ENCODE measurements at places on chromosomes 6 and 20. TPM values are rescaled to one million over a fixed set of nuclear protein-coding genes. Genes with fewer than 3 reads are reported as not detected.

GRCh38 chr6:168311410-168312124 is 8.0 kb downstream of the DACT2 start:
- no peak for DNase-seq

MAS1L gene
- total RNA-seq, result not detected

GRCh38 chr6:131923356-131923755 is 27.8 kb downstream of the CCN2 start:
- DNase-seq, result peak; percentile 57

DNA sequence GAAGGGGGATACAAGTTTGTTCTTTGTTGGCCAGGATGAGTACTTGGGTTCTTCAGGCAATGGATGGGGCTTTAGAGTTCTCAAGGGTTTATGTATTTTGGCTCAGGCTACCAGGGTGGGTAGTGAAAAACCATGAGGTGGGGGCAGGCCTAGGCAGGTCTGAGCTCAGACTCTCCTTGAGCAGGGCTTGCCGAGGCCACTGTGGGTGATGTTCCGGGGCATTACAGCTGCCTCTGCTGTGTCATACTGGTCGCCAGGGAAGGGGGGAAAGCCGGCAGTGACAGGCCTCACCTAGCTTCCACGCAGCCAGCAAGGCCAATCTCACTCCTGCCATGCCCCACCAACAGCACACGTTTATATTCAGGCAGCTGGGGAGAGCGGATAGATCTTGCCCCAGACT is 79.6 kb downstream of the BCKDHB start:
- no peak for DNase-seq

DNA sequence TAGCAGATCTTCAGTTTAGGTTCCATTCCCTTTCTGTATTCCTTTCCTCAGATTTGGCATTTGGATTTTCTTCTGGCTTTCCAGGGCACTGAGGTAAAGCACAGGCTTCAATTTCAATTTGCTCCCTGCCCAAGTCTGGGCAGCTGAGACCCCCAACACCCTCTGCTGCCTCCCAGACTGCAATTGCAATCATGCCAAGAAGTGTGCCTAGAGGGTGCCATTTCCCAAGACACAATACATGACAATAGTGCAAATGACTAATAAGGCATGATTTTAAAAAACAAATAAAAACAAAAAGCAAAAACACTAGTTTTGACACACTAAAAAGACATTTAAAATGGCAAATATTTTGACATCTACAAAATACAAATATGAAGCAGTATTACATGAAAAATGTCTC is 364.8 kb downstream of the EPM2A start:
- no peak for DNase-seq

TCF21 gene
- 6.6 TPM for total RNA-seq

DNA sequence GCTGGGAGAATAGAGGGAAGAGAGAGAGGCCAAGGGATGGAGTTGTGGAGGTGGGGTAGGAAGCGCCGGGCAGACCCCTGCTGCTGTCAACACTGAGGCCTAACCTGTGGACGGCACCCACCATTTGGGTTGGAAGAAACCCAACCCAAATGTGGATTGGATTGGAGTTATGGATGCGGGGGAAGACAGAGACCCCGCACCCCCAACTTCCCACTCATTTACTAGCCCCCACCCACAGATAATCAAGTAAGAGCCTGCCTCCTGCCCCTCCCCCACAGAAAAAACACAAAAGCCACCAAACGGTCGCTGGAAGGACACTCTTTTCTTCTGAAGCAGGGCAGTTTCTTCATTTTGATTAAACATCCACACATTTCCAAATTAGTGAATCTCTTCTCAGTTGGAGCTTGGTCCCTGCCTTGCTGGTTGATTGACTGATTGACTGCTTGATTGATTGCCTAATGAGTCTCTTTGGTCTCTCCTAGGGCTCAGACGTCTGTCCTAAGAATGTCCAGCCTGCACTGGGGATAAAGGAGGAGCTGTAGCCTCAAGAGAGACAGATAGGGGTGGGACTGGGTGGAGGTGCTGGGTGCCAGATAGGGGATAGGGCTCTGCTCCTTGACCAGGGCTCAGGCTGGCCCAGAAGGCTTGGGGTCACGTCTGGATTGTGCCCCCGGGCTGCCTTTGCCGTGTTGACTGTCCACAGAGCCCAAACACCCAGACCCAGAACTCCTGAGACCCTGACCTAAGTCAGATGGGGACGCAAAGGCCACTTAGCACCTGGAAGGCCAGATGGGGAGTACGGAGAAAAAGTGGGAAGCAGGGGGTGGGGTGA is 74.9 kb upstream of the FOXP4 start:
- DNase-seq, result no peak

DNA sequence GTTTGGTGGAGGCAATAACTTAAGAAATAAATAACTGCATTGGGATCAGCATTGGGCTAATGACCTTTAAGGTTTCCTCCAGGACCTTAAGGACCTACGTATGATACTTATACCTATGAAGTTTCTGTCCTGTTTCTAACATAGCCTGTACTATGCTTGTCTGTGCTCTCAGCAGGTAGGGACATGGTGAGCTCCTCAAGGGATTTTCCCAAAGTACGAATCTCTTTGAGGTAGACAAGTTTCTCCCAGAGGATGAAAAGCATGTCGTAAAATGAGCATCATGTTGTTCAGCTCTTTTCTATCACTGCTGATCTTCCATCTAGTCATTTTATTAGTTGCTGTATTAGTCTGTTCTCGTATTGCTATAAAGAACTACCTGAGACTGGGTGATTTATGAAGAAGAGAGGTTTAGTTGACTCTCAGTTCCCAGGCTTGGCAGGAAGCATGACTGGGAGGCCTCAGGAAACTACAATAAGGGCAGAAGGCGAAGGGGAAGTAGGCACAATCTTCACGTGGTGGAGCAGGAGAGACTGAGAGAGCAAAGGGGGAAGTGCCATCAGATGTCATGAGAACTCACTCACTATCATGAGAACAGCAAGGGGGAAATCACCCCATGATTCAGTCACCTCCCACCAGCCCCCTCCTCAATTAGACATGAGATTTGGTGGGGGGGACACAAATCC is 77.8 kb upstream of the TGM3 start:
- no peak for DNase-seq

DNA sequence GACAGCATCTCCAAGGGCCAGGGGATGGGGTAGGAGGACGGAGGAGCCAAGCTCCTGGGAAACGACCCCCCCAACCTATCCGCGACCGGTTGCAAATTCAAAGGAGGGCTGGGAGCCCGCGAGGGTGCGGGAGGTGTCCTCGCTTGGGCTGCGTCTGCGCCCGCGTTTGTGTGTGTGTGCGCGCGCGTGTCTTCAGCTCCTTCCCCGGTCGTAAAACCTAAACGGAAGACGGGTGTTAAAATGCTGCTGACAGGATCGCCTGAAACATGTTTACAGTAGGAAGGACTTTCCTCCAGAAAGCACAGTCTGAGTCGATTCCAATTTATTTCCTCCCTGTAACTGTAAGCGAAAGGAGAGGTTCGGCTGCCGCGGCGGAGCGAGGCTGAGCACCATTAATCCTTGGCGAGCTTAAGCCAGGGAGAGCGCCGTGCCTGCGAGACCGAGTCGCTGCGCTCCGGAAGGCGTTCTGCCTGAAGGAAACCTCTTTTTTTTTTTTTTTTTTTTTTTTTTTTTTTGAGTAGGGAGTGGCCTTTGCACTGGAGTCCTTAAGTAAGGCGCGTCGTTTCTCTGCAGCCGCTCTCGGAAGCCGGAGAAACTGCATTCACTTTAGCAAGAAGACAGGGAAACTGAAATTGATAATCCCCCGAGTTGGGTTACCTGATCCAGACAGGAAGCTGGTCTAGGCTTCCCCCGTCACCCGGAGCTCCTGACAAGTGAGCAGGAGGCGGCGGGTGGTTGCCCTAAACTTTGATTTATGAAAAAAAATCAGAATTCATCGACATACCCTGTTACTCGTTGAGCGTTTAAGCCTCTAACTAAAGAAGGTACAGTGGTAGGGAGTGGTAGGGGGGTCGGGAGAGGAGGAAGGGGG is 4.8 kb upstream of the SOX4 start:
- DNase-seq, result peak; percentile 90

GRCh38 chr6:99512033-99512432 is 3.2 kb downstream of the USP45 start:
- peak; percentile 40 for DNase-seq

MAD2L1BP gene
- total RNA-seq, result 31.1 TPM

VSTM2L gene
- 0.18 TPM for total RNA-seq

DNA sequence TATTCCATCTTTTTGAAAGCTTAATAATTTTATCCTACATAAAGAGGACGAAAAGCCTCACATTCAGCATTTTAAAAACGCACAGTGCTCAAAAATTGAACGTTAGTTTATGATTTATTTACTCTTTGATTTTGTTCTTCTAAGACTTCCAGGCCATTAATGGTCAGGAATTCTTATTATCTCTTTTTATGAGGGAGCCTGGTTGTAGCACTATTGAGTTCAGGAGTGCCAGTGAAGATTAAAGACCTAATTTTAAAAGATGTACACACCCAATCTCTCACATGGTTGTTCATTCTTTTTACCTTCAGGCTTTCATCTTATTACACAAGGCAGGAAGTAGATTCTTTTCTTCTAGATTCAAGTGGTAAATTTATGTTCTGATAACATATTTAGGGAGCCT is 68.6 kb downstream of the HDDC2 start:
- DNase-seq, result no peak

GRCh38 chr6:131164506-131164905 is 29.2 kb downstream of the AKAP7 start:
- DNase-seq, result peak; percentile 14

- DNase-seq, result peak; percentile 70
These were observed 6.4 kb downstream of the FAM83D start for GRCh38 chr20:38932457-38933120.

CST9L gene
- not detected for total RNA-seq

DNA sequence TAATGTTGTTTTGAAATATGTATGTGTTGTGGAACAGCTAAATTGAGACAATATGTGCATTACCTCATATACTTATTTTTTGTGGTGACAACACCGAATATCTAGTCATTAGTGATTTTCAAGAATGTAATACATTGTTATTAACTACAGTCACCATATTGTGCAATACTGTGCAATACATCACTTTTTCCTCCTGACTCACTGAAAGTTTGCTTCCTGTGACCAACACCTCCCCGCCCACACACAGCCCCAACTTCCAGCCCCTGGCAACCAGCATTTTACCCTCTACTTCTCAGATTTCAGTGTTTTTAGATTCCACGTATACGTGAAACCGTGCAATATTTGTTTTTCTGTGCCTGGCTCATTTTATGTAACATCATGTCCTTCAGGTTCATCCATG is 627.9 kb downstream of the PRKN start:
- peak; percentile 36 for DNase-seq

ENPP5 gene
- total RNA-seq, result under 0.01 TPM

MYCT1 gene
- total RNA-seq, result 1.1 TPM

- DNase-seq, result peak; percentile 54
These were observed 6.9 kb upstream of the HELZ2 start for GRCh38 chr20:63580796-63581461.

DNA sequence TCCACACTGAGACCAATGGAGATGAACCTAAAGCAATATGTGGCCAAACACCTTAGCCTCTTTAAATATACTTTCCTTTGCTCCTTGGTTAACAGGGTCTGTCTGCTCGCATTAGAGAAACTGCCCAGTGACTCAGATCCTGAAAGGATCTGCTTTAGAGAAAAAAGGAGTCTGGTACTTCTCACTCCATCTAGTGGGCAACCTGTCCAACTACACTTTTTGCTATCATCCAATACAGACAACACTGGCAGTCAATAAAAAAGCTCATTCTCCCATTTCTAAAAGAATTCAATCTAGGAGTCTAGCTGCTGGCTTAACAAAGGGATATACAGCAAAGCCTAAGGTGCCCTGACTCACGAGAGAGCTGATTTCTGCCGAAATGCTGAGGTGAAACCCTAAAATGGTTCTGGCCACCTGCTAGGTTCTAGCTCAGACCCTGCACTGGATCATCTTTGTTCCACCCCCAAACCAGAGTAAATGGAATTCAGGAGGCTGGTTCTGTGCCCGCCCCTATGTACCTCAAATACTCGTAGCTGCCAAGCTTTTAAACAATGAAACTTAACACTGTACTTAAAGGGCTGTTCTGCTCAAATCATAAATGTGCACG is 11.5 kb downstream of the GNL1 start:
- DNase-seq, result peak; percentile 79

DNA sequence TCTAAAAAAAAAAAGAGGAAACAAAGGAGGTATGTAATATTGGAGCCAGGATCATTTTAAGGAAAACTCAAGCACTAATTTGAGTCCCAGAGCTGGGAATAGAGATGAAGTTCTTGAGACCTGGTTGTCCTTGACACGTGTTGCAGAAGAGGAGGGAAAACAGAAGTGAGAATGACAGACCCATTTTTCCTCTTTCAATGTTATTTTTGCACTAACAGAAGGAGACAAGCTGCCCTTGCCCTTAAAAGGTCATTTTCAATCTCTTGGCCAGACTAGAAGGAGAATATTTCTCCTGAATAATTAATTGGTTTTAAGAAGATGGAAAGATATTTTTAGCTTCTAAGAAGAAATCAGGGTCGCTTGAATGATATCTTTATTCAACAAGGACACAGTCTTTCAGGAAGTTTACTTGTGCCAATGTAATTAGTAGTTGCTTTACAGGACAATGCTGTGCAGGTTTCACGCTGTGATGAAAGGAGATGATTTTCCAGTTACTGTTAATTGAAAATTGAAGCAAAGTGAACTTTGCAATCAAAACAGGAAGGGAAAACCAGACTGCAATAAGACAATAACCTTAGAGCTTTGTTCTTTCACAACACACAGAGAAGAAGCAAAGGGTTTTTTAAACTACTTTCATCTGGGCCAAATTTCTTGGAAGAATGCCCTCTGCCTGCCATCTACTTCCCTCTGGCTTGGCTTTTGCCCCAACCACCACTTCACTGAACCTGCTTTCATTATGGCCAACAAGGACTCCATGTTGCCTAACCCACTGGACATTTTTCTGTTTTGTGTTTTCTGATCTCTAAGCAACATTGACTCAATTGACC is 107.8 kb upstream of the SHLD1 start:
- no peak for DNase-seq

- DNase-seq, result no peak
These were observed 23.3 kb downstream of the EDN3 start for GRCh38 chr20:59323731-59324130.

MYLK4 gene
- under 0.01 TPM for total RNA-seq

FAM209B gene
- total RNA-seq, result not detected

DNA sequence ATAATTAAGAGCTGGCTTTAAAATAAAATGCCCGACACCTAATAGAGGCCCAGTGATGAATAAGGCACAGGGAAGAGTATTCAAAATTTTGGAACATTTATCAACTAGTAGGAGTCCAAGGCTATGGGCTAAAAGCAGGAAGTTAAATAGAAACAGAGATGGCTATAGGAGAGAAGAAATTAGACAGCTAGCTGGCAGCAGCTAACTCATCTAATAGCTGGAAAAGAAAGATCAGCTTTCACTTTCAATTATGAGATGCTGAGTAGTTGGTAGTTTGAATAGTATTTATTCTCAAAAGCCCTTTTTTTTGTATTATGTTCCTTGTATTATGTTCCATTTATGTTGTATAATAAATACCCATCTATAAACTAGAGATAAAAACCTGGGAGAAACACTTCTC is 215.7 kb downstream of the SLC35F1 start:
- DNase-seq, result no peak

Data from IMR-90 (cell line).